Left forelimb (tissue), 1 donor: ENCODE measurements at places on chromosomes 6 and 20.

DNA sequence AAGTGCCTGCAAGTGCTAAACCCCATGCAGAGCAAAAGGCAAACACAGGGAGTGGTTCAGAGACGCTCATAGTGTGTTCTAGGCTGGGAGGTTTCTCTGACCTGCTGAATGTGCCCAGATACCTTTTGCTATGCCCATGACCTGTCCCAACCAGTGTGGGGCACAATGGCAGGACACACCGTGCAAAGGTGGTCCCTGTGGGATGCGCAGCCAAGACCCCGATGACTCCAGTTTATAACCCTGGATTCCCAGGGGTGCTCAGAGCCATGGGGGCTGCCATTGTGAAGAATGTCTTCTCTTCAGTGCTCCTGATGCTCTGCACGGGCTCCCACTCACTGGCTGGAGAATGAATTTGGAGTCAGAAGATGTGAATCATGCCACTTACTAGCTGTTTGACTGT, 2.2 kb upstream of the NINL start:
- DNase-seq = no peak

GRCh38 chr6:55069132-55069781, 105.1 kb upstream of the HCRTR2 start:
- no peak for DNase-seq

GRCh38 chr6:123022975-123023374, 26.9 kb downstream of the CLVS2 start:
- DNase-seq = no peak

GRCh38 chr6:42100029-42100901, 42.2 kb downstream of the C6orf132 start:
- no peak for DNase-seq

DNA sequence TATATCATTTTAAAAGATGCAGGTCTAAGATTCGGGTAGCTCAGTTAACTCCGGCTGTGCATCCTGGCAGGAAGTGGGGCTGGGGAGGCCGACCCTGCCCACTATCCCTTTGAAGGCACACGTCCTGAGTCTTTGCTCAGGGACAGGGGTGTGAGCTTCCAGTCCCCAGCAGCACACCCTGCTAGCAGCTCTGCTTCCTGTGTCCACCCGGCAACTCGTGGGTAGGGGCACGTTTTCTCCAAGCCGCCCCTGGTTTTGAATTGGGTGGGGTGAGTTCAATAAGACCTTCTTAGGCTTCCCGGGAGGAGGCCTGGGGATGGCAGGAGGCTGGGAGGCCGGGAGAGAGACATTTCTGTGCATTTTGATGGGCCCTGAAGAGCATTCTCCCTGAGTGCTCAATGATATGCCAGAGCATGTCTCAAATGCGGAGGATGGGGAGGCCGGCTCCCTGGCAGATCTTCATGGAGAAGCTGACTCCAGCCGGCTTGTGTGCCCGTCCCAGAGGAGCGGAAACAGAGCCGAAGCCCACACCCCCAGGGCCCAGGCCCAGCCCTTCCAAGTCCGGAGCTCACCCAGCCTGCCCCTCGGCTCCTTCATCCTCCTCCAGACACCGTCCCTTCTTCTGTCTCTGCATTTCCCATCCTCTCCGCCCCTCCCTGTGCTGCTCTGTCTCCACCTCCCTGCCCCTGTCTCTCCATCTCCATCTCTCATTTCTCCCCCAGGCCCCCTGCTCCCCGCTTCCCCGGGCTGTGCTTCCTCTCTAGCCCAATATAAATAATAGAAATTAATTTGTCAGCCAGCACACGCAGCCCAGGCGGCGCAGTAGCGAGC, 36.3 kb upstream of the ZFAND3 start:
- peak; percentile 71 for DNase-seq

DNA sequence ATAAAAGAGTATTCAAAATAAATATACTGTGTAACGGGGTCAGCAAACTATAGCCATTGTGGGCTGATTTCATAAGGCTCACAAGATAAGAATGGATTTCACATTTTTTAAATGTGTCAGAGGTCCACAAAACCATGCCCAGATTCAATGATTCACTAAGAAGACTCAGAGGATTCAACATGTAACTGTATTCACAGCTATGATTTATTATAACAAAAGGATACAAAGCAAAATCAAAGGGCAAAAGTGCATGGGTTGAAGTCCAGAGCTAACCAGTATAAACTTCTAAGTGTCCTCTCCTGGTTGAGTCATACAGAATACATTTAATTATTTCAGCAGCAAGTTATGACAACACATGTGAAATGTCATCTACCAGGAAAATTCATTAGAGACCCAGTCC, 49.2 kb downstream of the TBC1D32 start:
- no peak for DNase-seq

GRCh38 chr20:25991051-25991755, 294.6 kb upstream of the ZNF337 start:
- no peak for DNase-seq

DNA sequence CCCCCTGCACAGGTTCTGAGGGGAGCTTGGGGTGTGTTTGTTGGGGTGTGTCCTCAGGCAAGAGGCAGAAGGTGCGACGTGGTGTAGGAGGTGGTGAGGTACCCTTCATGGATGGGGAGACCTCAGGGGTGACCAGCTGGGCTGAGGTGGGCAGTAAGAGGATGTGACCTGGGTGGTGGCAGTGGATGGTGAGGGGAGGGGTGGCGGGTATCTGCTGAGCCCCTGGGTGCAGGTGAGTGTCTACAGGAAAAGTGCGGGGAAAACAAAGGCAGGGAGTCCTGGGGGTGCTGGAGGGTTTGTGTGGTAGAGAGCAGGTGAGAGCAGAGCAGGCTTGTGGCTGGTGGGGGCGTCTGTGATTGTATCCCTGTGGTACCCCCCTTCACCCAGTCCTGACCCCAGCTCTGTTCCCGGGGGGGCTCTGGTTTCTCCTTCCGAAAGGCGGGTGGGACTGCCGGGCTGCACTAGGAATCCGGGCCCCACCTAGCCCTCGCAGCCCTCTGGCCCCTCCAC, 631 bp downstream of the RAET1L start:
- no peak for DNase-seq

GRCh38 chr6:113281431-113281830, 575.7 kb upstream of the MARCKS start:
- DNase-seq = no peak

DNA sequence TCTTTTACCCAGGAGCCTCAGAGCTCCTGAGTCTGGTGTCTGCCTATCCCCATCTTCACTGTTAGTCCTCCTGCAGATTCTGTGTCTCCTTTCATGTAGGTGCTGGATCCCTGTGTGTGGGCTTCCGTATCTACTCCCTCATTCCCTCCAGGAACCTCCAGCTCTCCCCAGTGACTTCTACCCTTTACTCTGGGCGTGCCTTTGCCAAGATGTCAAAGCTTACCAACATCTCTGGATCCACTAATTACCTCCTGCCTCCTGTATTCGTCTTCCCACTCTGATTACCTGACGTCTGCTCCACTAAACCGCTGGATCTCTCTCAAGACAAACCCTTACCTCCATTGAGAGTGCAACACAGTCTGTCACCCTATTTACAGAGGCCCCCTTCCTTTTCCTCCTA, 2.2 kb upstream of the C6orf136 start:
- DNase-seq = no peak

GRCh38 chr20:34431168-34431567, 68.1 kb downstream of the ITCH start:
- DNase-seq = no peak

DNA sequence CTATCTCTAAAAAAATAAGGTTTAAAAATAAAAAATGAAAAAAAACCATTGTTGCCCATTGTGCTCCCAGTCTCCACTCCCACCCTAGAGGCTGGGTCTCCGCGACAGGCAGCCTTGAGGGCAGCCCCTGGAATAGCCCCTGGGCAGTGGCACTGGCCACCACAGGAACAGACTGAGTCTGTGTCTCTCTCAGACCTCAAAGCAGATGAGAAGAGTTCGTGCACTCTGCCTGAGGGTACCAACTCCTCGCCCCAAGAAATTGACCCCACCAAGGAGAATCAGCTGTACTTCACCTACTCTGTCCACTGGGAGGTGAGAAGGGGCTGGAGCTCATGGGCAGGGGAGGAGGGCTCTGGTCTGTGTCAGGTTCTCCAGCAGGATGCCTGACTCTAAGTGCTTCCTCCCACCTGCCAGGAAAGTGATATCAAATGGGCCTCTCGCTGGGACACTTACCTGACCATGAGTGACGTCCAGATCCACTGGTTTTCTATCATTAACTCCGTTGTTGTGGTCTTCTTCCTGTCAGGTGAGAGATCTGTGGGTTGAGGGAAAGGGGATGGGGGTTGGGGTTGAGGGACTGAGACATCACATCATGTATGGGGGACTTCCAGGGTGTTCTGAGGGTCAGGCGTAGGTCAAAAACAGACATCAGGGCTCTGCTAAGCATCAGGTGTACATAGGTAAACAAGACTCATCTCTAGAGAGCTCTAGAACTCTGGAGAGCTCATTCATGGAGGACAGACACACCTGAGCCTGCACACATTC, 35.6 kb downstream of the TM9SF4 start:
- DNase-seq = no peak

DNA sequence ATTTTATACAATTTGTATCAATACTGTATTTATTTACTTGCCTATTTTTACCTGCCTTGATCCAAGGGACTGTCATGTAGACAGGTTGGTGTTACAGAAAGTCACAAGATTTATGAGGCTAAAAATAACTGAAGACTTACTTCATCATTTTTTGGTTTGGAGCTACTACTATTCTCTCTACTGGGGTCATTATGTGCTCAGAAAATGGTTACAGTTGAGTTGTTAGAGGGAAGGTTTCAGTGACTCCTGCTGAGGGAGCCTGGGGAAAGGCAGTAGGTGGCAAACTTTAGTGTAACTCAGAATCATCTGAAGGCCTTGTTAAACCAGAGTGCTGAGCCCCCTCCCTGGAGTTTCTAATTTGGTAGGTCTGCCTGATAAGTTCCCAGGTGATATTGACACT, 118.8 kb downstream of the TINAG start:
- DNase-seq = no peak

DNA sequence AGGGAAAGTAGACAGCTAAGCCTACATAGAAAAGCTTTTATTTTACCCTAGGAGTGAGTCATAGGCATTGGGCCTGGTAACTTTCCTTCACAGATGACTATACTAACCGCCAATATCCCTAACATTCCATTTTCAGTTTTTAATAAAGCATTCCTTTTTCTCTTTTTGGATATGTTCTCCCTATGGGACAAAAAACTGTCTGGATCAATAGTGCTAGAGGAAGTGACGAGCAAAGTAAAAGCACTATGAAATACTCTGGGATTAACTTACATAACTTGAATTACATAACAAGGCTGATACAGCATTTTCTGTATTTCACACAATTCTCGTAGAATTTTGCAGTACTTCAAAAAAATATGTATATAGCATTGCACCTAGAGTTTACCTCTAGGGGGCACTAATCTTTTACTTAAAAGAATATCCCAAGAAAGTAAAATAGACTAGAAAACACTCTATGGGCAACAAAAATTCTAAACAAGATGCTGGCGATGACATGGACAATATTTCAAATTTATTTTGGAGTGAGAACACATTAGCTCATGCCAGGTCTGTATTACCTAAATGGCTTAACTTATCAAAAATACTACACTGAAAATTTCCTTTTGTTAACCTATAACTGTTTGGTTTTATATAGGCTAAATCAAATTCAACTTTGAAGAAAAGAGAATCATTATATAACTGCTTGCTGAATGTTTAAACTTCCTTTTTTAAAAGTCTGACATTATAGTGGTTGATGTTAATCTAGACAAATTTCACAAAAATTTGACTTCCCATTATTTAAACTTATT, 66.3 kb upstream of the DST start:
- no peak for DNase-seq

- DNase-seq = no peak
These were observed 76.9 kb upstream of the RIPOR2 start for GRCh38 chr6:25012657-25013056.
